ENCODE measurements at places on chromosomes 6 and 20.

DNA sequence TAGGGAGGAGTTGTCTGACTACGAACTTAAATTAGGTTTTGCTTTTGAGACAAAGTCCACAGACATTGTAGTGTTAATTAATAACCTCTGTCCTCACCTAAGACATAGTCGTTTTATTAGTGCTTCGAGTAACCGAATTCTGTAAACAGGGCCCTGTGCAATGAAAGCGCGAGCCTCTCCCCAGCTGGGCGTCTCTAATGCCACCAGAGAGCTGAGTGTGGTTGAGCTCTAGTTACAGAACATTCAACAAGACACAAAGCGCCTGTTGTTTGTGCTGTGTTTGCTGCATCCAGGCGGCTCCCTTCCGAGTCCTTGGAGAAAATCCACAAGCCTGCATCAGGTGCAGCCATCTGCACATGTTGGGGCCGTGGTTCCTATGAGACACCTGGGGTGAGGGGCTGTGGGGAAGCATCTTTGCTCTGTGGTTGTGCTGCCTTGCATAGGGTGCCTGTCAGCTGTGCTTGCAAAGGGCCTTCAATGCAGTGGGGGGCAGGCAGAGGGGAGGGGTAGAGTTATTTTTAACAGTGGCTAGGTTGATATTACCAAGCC is 63.9 kb downstream of the CD164 start:
- no peak for DNase-seq

GRCh38 chr6:21780679-21781078 is 187.1 kb downstream of the SOX4 start:
- no peak for DNase-seq

- no peak for DNase-seq
Measured at GRCh38 chr6:20652299-20653084, 118.2 kb downstream of the CDKAL1 start.

DNA sequence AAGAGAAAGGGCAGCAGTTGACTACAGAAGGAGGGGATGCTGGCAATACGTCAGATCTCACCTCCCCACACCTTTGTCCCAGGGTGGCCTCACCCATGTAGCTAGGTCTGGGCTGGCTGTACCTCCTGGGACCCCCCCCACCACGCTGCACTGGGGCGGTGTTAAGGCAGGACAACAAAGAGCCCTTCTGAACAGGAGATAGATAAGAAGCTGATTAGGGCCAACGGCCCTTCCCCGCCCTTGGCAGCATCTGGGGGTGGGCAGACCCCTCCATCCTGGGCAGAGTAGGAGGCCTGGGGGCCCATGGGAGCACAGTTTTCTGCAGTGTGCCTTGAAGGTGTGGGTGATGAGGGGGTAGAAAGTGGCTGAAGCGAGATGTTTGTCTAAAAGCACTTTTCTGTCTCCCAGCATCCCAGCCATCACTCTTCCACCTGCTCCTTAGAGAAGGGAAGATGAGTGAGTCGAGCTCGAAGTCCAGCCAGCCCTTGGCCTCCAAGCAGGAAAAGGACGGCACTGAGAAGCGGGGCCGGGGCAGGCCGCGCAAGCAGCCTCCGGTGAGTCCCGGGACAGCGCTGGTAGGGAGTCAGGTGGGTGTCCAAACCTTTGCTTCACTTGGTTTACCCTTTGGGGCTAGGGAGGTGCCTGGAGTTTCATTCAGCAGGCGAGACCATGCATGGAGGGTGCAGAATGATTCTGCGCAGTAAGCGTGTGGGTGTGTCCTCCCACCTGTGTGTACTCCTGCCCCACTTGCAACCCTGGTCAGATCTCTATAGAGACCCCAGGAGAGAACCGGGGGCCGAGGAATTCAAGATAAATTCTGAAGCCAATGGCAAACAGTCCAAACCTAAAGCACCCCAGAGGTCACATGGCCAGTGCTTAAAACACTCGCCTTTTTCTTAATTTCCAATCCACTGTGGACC is 3.9 kb downstream of the HMGA1 start:
- no peak for DNase-seq

- DNase-seq: peak; percentile 53
Measured at GRCh38 chr6:138588805-138589434, 89.6 kb upstream of the NHSL1 start.

DNA sequence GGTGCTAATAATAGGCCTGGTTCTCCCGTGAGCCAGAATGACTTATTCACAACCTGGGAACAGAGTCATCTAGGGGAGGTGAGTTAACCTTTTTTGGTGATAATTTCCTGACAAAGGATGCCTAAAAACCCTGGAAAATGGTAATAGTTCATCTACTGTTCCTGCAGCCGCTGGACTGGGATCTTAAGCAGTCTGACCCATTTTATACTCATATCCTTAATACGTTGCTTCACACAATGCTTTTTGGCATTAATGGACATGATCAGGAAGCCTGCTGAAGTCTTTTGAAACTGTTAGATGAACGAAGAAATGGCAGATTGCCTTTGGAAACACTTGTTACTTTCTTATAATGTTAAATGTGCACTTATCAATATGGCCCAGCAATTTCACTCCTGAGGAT is 81.9 kb upstream of the BMP2 start:
- DNase-seq: no peak

- DNase-seq: no peak
Measured at GRCh38 chr6:162306616-162307015, 420.9 kb downstream of the PRKN start.
